ENCODE measurements at places on chromosomes 16 and 17. TPM values are rescaled to one million over a fixed set of nuclear protein-coding genes. Genes with fewer than 3 reads are reported as not detected.
A peak's percentile ranks its signal among the peaks of the same experiment; 100 is the strongest.

DNA sequence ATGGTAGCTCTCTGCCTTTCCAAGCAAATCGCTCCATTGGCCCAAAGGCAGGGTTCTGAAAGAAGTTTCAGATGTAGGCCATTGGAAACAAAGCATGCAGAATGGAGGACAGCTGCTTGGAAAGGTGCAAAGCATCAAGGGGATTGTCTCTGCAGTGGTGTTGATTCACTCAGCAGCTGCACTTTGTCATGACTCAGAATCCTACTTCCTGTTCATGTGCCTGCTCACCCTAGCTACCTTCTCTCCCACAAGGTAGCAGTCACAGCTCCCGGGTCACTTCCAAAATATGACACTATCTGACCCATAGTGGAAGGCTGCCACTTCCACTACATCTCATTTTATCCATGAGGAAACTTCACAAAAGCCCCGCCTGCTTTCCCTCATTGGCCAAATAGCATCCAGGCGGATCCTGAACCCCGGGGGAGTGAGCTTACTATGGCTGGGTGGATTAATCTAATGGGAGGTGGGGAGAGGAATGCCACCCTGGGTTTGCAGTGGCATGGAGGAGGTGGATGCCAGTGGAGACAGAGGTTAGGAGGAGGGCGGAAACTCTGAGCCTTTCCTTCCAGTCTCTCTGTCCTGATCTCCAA lies 74.7 kb upstream of the NKD1 start:
- no peak for DNase-seq

DNA sequence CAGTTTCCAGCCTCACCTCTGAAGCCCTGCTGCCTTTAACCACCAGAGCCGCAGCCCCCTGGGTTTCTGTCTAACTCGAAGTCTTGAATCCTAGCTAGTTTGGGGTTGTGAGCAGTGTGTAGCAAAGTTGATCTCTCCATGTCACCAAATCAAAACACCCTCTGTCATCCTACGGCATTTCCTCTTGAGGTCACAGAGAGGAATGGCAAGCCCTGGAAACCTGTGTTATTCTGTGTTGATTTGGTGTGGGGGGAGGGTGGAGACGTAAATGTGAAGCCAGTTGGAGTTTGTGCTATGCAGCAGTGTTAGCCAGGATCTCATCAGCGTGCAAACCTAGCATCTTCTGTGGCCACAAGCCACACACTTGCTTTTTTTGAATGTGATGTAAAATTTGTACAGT lies 5.1 kb upstream of the LGALS9 start:
- DNase-seq: no peak

- DNase-seq: no peak
Observed at GRCh38 chr16:5498562-5498961, 401.0 kb upstream of the EEF2KMT start.

The TBX21 gene
- 0.45 TPM for total RNA-seq

DNA sequence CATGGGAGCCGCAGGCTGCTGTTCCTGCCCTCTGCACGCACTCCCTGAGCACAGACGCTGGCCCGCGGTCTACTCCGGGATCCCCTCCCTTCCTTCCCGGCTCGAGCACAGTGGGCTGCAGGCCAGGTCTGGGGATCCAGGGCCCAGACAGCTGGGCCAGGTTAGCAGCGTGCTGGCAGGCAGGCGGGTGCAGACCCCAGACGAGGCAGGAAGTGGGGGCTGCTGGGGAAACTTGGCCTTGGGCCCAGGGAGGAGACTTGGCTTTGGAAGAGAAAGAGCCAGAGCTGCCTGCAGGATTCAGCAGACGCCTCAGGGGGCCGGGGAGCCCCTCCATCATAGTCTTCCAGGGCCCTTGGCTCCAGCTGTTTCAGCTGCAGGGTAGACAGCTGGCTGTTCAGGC lies 30.2 kb upstream of the ABCC3 start:
- no peak for DNase-seq

- DNase-seq: no peak
Observed at GRCh38 chr16:30620169-30620568, 10.0 kb upstream of the ZNF689 start.

The SLC38A8 gene
- 0.45 TPM for total RNA-seq

GRCh38 chr17:17420082-17420481 lies 56.7 kb upstream of the MED9 start:
- no peak for DNase-seq

- DNase-seq: peak; percentile 53
Observed at GRCh38 chr16:71883168-71883848, 674 bp downstream of the ZNF821 start.

- no peak for DNase-seq
Observed at GRCh38 chr16:11806721-11807120, 9.7 kb upstream of the ZC3H7A start.

The RAB11FIP4 gene
- 27.8 TPM for total RNA-seq

DNA sequence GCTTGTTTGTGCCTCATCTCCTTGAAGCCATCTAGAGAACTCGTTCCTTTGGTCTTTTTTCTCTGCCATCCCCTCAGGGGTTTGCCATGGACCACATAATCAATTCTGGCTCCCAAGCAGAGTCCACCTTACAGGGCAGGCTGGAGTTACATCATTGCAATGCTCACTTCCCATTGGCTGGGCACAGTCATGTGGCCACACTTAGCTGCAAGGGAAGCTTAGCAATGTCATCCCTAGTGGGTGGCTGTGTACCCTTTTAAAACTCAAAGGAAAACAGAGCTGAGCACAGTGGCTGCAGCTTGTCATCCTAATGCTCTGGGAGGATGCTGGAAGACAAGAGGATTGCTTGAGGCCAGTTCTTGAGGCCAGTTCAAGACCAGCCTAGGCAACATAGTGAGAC lies 41.9 kb upstream of the POLR3E start:
- DNase-seq: no peak

DNA sequence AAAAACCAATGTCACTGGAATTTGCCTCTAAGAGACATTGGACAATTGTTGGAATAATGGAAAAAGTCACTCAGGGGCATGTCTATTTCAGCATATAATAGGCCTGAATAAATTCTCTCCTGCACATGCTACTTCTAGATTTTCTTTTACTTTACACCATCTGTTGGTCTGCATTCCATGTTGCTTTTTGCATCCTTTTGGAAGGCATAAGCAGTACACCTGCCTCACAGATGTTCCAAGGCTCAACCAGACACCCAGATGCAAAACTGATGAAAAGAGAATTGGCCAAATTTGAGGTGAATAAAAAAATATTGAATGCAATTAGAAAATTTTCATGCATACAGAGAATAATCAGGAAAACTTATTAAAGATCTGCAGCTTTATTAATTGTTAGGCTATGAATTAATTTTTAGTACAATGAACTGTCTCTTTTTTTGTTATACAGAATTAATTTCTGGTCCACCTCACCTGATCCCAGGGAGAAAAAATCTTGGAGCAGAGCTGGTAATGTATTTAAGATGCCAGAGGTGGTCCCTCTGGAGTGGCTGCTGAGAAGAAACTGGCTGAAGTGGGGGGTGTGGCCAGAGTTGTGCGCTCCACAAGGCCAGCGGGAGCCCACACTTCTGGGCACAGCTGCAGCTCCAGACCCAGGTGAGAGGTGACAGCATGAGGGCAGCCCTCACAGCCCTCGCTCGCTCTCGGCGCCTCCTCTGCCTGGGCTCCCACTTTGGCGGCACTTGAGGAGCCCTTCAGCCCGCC lies 778.6 kb downstream of the CDH11 start:
- no peak for DNase-seq

The P2RX1 gene
- 0.27 TPM for total RNA-seq

DNA sequence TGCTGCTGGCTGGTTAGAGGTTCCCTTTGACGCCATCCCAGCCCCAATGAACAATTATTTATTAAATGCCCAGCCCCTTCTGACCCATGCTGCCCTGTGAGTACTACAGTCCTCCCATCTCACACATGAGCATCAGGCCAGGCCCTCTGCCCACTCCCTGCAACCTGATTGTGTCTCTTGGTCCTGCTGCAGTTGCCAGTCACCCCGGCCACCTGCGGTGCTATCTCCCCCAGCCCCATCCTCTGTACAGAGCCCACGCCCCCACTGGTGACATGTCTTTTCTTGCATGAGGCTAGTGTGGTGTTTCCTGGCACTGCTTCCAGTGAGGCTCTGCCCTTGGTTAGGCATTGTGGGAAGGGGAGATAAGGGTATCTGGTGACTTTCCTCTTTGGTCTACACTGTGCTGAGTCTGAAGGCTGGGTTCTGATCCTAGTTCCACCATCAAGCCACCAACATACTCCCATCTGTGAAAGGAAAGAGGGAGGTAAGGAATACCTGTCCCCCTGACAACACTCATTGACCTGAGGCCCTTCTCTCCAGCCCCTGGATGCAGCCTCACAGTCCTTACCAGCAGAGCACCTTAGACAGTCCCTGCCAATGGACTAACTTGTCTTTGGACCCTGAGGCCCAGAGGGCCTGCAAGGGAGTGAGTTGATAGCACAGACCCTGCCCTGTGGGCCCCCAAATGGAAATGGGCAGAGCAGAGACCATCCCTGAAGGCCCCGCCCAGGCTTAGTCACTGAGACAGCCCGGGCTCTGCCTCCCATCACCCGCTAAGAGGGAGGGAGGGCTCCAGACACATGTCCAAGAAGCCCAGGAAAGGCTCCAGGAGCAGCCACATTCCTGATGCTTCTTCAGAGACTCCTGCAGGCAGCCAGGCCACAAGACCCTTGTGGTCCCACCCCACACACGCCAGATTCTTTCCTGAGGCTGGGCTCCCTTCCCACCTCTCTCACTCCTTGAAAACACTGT lies 11.3 kb downstream of the CX3CL1 start:
- DNase-seq: no peak

DNA sequence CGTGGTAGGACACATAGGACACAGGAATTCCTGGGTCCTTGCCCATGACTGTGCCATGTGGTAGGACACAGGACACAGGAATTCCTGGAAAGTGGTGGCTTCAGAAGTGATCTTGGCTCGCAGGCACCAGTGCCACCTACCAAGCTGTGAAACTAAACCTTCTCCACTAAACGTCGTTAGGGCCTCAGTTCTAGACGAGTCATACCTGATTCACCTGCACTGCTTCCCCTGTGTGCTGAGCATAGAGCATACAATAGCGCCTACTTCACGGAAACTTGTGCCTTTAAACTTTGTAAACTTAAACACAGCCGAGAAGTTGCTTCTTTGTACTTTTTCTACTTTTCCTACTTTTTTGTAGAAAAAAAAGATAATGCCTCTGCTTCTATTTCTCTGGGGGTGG lies 4.8 kb downstream of the SOX8 start:
- DNase-seq: no peak

DNA sequence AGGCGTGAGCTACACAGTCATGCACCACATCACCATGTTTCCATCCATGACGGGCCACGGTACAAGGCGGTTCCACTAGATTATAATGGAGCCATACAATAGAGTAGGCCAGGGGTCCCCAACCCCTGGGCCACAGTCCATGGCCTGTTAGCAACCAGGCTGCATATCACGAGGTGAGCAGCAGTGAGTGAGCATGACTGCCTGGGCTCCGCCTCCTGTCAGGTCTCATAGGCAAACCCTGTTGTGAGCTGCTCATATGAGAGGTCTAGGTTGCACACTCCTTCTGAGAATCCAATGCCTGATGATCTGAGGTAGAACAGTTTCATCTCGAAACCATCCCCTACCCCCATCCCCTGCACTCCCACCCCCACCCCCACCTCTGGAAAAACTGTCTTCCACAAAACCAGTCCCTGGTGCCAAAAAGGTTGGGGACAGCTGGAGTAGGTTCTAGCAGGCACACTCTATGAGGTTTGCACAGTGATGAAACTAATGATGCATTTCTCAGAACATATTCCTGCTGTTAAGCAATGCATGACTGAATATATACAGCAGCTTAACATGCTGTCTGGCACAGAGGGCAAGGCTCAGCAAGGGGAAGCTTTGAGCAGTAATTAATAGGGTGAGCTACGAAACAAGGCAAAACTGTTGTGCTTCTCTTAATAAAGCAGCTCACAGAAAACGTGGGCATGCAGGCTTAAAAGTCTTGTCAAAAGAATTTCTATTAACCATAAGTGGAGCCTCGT lies 108.0 kb downstream of the VPS53 start:
- no peak for DNase-seq

The DNASE1L2 gene
- total RNA-seq: 3.5 TPM

GRCh38 chr17:10149573-10150399 lies 48.6 kb downstream of the GAS7 start:
- no peak for DNase-seq

- no peak for DNase-seq
Observed at GRCh38 chr17:7579001-7579833, at the start of gene CD68. CD68 (plus strand) TSS chr17:7579638; CDS start chr17:7579678, 40 bp downstream.

GRCh38 chr16:19655242-19655777 lies 62.7 kb downstream of the KNOP1 start:
- DNase-seq: no peak

- no peak for DNase-seq
Observed at GRCh38 chr16:26087091-26087490, 395.3 kb downstream of the HS3ST4 start.

DNA sequence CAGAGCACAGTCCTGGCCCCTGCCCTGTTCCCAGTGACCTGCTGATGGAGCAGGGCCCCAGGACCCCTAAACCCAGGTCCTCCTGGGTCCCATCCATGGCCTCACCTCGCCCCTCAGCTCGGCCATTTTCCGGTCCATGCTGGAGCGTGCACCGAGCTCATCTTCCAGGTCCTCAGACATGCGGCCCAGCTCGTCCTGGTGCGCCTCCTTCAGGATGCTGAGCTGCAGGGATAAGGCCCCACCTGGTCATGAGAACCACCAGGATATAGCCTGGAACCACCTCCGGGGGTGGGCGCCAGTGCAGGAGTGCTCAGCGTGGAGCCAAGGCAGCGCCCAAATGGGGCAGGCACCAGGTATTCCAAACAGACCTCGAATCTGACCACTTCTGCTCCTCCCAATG lies 17.9 kb downstream of the CCDC102A start:
- no peak for DNase-seq

DNA sequence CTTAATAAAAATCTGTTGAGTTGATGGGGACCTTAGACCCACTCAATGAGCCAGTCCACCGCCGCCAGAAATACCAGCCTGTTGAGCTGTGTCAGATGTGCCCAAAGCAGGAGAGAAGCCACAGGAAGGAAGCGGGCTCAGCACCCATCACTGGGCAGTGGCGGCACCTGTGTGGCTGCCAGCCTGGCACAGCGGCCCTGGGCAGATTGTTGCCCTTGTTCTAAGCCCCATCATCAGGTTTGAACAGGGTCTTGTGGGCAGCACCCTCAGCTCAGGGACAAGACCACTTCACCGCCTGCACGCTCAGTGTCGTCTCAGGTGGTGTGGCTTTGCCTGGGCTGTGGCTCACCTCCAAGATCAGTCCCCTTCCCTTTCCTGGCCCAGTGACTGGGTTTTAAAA lies 9.3 kb downstream of the ENDOV start:
- DNase-seq: no peak

The ATP2A3 gene
- 2.0 TPM for total RNA-seq

- DNase-seq: no peak
Observed at GRCh38 chr17:16442594-16443510, 27.5 kb downstream of the TRPV2 start.

The MRPL27 gene
- 32.8 TPM for total RNA-seq

The ETV4 gene
- total RNA-seq: 6.9 TPM

GRCh38 chr16:56898847-56899246 lies 33.1 kb upstream of the HERPUD1 start:
- DNase-seq: no peak

All from cerebellum (tissue), 4 donors.